ENCODE measurements at places on chromosomes 4 and X. TPM values are rescaled to one million over a fixed set of nuclear protein-coding genes. Genes with fewer than 3 reads are reported as not detected.

SCRG1 gene
- polyA plus RNA-seq, result 0.45 TPM

PGM2 gene
- 36.1 TPM for polyA plus RNA-seq

CTAG1A gene
- polyA plus RNA-seq, result not detected

RAB40A gene
- 5.5 TPM for polyA plus RNA-seq

MAOA gene
- 19.4 TPM for polyA plus RNA-seq

PAK3 gene
- polyA plus RNA-seq, result 6.5 TPM

CT45A3 gene
- not detected for polyA plus RNA-seq

ATP1B4 gene
- polyA plus RNA-seq, result 0.05 TPM

APLN gene
- 4.4 TPM for polyA plus RNA-seq

MAML3 gene
- 17.2 TPM for polyA plus RNA-seq

CORIN gene
- polyA plus RNA-seq, result 6.2 TPM

SLC16A2 gene
- polyA plus RNA-seq, result 30.5 TPM

PAGE2 gene
- polyA plus RNA-seq, result not detected

GSX2 gene
- not detected for polyA plus RNA-seq

CENPC gene
- 38.1 TPM for polyA plus RNA-seq

MAGEA10 gene
- polyA plus RNA-seq, result not detected

DCAF4L1 gene
- polyA plus RNA-seq, result 0.42 TPM

SSX3 gene
- not detected for polyA plus RNA-seq

SMIM43 gene
- polyA plus RNA-seq, result 0.47 TPM

HOPX gene
- polyA plus RNA-seq, result 12.4 TPM

MAGEA2B gene
- polyA plus RNA-seq, result not detected

ZBTB49 gene
- polyA plus RNA-seq, result 8.5 TPM

FGG gene
- polyA plus RNA-seq, result not detected

ADH7 gene
- not detected for polyA plus RNA-seq

DAPP1 gene
- polyA plus RNA-seq, result 1.1 TPM

BCORL1 gene
- 16.6 TPM for polyA plus RNA-seq

SEC24B gene
- polyA plus RNA-seq, result 48.0 TPM

MAGEA2 gene
- polyA plus RNA-seq, result not detected

CHRNA9 gene
- 1.4 TPM for polyA plus RNA-seq

SULT1B1 gene
- polyA plus RNA-seq, result 0.73 TPM

HNRNPD gene
- 698 TPM for polyA plus RNA-seq

FAM114A1 gene
- 37.5 TPM for polyA plus RNA-seq

RBM47 gene
- polyA plus RNA-seq, result 86.9 TPM

CENPU gene
- 75.4 TPM for polyA plus RNA-seq

GPR82 gene
- 0.25 TPM for polyA plus RNA-seq

CXCL5 gene
- polyA plus RNA-seq, result 0.12 TPM

PCDH19 gene
- polyA plus RNA-seq, result 2.2 TPM

MTTP gene
- polyA plus RNA-seq, result 13.7 TPM
